ENCODE measurements at places on chromosomes 5 and 9. TPM values are rescaled to one million over a fixed set of nuclear protein-coding genes. Genes with fewer than 3 reads are reported as not detected.

GRCh38 chr9:122366074-122366660 lies 4.7 kb upstream of the PTGS1 start:
- no peaks in the 10 kb centered on the region for H3K27me3 ChIP-seq
- no peaks in the 10 kb centered on the region for H3K36me3 ChIP-seq
- DNase-seq: no peak
- H3K27ac ChIP-seq: no peak overlapping the region
- no peak overlapping the region for H3K4me3 ChIP-seq
- H3K4me1 ChIP-seq: peaks cover 4% of the 10 kb centered on the region

Gene FOXD4L4
- total RNA-seq: 0.29 TPM

GRCh38 chr9:61673247-61673646 lies 483.4 kb downstream of the SPATA31A7 start:
- DNase-seq: no peak
- no peak overlapping the region for H3K27ac ChIP-seq
- H3K4me3 ChIP-seq: no peak overlapping the region
- H3K27me3 ChIP-seq: no peaks in the 10 kb centered on the region
- H3K4me1 ChIP-seq: no peaks in the 10 kb centered on the region

GRCh38 chr9:20490246-20490834 lies 132.0 kb downstream of the MLLT3 start:
- no peak overlapping the region for H3K27ac ChIP-seq
- no peak for DNase-seq
- no peaks in the 10 kb centered on the region for H3K27me3 ChIP-seq
- H3K36me3 ChIP-seq: no peaks in the 10 kb centered on the region
- no peaks in the 10 kb centered on the region for H3K4me1 ChIP-seq

GRCh38 chr9:133125941-133126696 lies 5.1 kb upstream of the RALGDS start:
- no peaks in the 10 kb centered on the region for H3K36me3 ChIP-seq
- DNase-seq: no peak
- peak overlapping the region; percentile 99 for H3K27ac ChIP-seq
- H3K4me1 ChIP-seq: peaks cover 34% of the 10 kb centered on the region

DNA sequence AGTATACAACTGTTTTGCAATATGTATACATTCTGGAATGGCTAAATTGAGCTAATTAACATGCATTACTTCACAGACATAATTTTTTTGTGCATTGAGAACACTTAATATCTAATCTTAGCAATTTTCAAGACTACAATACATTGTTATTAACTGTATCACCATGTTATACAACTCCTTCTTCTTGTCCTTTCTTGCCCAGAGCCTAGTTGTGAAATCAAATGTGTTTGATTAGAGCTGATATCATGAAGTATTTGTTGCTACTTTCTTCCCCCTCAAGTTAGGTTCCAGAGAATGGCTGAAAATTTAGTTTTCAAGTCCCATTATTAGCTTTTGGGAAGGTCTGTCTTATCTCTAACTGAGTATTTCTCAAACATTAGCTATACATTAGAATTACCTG lies 607.8 kb downstream of the PSAT1 start:
- no peaks in the 10 kb centered on the region for H3K4me1 ChIP-seq
- H3K4me3 ChIP-seq: no peak overlapping the region
- H3K27ac ChIP-seq: no peak overlapping the region
- no peak for DNase-seq

- no peak for DNase-seq
- no peaks in the 10 kb centered on the region for H3K36me3 ChIP-seq
- no peak overlapping the region for H3K27ac ChIP-seq
- H3K4me1 ChIP-seq: peaks cover 5% of the 10 kb centered on the region
These were observed 71.5 kb downstream of the ABCA1 start for GRCh38 chr9:104856413-104856941.

DNA sequence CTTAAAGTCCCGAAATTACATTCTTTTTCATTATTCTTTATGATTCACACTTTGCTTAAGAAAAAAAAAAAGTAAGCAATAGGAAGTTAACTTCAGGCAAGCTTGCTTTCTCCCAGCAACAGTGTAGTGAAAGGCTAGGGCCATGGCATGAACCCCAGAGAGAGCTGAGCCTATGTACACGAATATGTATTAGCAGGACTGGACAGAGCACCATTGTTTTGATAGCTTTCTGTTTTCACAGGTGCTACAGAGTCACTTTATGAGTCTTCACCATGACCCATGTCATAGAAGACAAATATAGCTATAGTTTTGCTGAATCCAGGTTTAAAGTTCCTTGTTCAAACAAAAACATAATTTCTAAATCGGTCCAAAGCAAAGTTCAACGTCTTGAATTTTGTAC lies 199.2 kb downstream of the ADAMTSL1 start:
- no peak overlapping the region for H3K27ac ChIP-seq
- no peaks in the 10 kb centered on the region for H3K4me1 ChIP-seq
- no peak for DNase-seq

- no peaks in the 10 kb centered on the region for H3K27me3 ChIP-seq
- H3K4me1 ChIP-seq: no peaks in the 10 kb centered on the region
- H3K36me3 ChIP-seq: no peaks in the 10 kb centered on the region
- no peak overlapping the region for H3K27ac ChIP-seq
- DNase-seq: no peak
These were observed 189.0 kb upstream of the MEF2C start for GRCh38 chr5:89071941-89072331.

DNA sequence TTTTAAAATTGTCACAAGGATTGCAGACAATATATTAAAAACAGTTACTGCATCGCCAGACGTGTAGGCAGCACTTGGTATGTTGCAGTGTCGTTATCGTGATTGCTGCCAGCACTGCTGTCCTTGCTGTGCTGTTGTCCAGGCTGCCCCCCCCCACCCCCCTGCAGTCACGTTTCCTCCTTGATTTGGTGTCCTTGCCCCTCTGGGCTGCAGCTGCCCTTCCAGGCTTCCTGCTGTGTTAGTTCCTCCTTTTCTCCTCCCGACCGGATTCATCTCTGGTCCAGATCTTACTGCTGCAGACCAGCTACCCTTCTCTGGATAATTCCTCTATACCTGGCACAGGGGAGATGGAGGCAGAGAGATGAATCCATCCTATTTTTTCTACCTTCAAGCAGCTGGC lies 298.9 kb downstream of the TRIM32 start:
- H3K27me3 ChIP-seq: no peaks in the 10 kb centered on the region
- H3K27ac ChIP-seq: no peak overlapping the region
- DNase-seq: no peak
- no peak overlapping the region for H3K4me3 ChIP-seq

Gene FBP1
- total RNA-seq: 7.4 TPM

- no peak overlapping the region for H3K27ac ChIP-seq
- no peak overlapping the region for H3K4me3 ChIP-seq
These were observed 485.3 kb downstream of the CDH9 start for GRCh38 chr5:26553079-26553478.

GRCh38 chr5:107724642-107725041 lies 53.9 kb upstream of the EFNA5 start:
- no peaks in the 10 kb centered on the region for H3K36me3 ChIP-seq
- DNase-seq: no peak
- no peaks in the 10 kb centered on the region for H3K27me3 ChIP-seq
- no peak overlapping the region for H3K4me3 ChIP-seq
- H3K4me1 ChIP-seq: no peaks in the 10 kb centered on the region
- H3K27ac ChIP-seq: no peak overlapping the region

Gene PDCD1LG2
- 1.6 TPM for total RNA-seq

- peaks cover 16% of the 10 kb centered on the region for H3K4me1 ChIP-seq
- peaks cover 13% of the 10 kb centered on the region for H3K27me3 ChIP-seq
- no peak overlapping the region for H3K27ac ChIP-seq
- no peak overlapping the region for H3K4me3 ChIP-seq
- DNase-seq: peak; percentile 13
- H3K36me3 ChIP-seq: no peaks in the 10 kb centered on the region
These were observed 1.9 kb upstream of the NKD2 start for GRCh38 chr5:1006656-1007071.

- DNase-seq: no peak
- no peaks in the 10 kb centered on the region for H3K27me3 ChIP-seq
- H3K4me1 ChIP-seq: no peaks in the 10 kb centered on the region
- no peaks in the 10 kb centered on the region for H3K36me3 ChIP-seq
- H3K27ac ChIP-seq: no peak overlapping the region
- H3K4me3 ChIP-seq: no peak overlapping the region
These were observed 65.4 kb upstream of the FCN1 start for GRCh38 chr9:134983074-134983473.

Gene DMRT3
- total RNA-seq: 0.33 TPM

Gene MLANA
- not detected for total RNA-seq

DNA sequence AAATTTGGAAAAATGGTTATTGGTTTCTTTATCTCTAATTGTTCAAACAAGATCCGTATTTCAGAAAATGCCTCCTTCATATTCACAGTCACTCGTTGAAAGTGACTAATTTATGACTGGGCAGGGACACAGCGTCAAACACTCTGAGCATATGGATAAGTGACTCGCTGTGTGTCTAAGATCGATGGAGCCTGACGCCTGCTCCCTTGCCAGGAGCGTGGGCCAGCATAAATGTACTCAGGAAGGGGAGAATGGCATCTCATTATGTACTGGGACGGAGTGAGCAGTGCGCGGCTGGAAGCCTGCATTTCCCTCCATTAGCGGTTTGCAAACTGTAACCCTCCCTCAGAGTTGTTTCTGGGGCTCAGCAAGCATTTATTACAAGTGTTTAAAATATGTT lies 79.8 kb upstream of the CAST start:
- no peaks in the 10 kb centered on the region for H3K27me3 ChIP-seq
- H3K36me3 ChIP-seq: no peaks in the 10 kb centered on the region
- H3K27ac ChIP-seq: no peak overlapping the region
- no peak for DNase-seq
- H3K4me3 ChIP-seq: no peak overlapping the region
- no peaks in the 10 kb centered on the region for H3K4me1 ChIP-seq

- H3K4me1 ChIP-seq: no peaks in the 10 kb centered on the region
- no peak overlapping the region for H3K27ac ChIP-seq
- H3K4me3 ChIP-seq: no peak overlapping the region
- no peak for DNase-seq
- H3K36me3 ChIP-seq: no peaks in the 10 kb centered on the region
These were observed 11.9 kb upstream of the COL15A1 start for GRCh38 chr9:98931600-98932389.

Gene FAM53C
- 31.0 TPM for total RNA-seq

Gene ARL14EPL
- not detected for total RNA-seq

Gene ARHGEF39
- 0.80 TPM for total RNA-seq

DNA sequence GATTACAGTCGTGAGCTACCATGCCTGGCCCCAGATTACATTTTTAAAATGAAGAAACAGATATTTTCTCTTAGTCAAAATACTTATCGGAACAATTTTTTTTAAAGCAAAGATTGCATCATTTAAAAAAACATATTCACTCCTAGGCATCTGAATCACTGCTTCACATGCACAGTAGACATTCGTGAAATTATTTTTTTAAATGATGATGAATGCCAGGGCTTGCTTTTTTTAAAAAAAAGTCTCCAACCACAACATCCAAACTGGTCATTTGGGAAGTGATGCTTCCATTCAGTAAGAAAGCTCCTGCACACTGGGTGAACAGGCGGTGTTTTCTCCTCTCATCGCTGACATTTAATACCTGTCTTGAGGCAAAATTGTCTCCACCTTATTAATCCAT lies 223.0 kb upstream of the DMRT1 start:
- H3K27me3 ChIP-seq: no peaks in the 10 kb centered on the region
- no peak for DNase-seq
- H3K27ac ChIP-seq: no peak overlapping the region

Gene GHR
- total RNA-seq: 234 TPM
